ENCODE measurements at places on chromosomes 3 and 15.

DNA sequence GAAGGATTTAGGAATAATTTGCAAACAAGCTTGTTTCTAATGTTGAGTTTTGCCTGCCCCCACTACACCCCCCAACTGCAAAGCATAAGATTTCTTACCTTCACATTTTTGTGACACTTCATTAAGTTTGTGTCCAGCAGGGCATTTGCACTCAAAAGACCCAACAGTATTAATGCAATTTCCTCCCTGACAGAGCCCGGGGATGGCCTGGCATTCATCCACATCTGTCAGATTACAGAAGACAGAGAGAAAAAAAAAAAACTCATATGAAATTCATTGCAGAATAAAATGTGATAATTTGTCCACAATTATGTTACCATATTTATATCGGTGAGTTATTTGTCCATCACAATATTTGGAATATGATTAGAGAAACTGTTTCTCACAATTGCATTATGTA, 111.5 kb downstream of the FBN1 start:
- no peak for DNase-seq

- no peak for DNase-seq
Measured at GRCh38 chr3:113285741-113286140, 74.4 kb downstream of the BOC start.

- no peak for DNase-seq
Measured at GRCh38 chr3:11438646-11439045, 166.4 kb downstream of the ATG7 start.

DNA sequence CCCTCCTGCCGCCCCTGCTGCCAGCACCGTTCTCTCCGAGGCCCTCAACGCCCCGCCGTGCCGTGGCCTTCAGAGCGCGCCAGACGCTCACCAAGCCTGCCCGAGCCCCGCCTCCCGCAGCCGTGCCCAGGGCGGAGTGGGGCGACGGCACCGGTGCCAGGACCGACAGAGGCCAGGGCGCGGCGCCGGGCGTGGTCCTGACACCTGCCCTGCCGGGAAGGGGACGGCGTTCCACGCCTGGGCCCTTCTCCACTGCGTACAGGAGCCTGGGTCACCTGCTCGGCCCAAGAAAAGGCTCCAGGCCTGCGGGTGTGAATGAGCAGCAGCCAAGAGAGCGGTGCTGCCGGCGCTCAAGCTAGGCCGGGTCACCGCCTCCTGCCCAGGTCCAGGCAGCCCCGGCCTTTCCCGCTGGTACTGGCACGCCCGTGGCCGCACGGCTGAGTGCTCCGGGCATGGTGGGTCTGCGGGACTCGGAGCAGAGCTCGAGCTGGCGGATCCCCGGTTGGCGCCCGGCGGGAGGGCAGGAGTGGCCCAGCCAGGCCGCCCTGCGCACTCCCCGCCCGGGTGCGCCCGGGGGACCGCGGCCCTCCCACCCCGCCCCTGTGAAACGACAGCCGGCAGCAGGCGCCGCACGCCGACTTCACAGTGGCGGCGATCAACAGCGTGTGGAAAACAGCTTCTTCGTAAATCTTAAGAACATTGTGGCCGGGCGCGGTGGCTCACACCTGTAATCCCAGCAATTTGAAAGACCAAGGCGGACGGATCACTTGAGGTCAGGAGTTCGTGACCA, 4.2 kb downstream of the OCA2 start:
- peak; percentile 69 for DNase-seq

GRCh38 chr3:114994554-114995341, 152.3 kb downstream of the ZBTB20 start:
- DNase-seq: no peak

DNA sequence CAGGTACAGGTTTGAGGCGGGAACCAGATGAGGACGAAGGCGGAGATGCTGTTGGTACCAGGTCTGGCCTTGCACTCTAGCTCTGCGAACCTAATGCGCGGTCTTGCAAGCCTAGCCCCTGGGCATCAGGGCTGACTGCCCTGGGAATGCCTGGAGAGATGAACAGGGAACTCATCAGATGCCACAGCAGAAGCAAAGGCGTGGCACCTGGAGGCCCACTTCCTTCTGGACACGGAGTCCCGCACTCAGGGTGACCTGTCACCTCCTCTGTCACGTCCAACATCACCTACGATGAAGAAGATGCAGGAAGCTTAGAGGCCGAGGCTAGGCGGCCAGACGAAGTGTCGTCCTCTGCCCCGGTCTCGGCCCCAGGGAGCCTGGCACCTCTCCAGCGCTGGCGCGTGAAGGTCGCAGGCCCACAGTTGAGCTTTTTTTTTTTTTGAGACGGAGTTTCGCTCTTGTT, 9.4 kb downstream of the RPLP1 start:
- DNase-seq: peak; percentile 50

GRCh38 chr15:68550498-68551295, 28.1 kb upstream of the CORO2B start:
- DNase-seq: peak; percentile 71

- no peak for DNase-seq
Measured at GRCh38 chr3:64813326-64813725, 125.5 kb upstream of the ADAMTS9 start.

DNA sequence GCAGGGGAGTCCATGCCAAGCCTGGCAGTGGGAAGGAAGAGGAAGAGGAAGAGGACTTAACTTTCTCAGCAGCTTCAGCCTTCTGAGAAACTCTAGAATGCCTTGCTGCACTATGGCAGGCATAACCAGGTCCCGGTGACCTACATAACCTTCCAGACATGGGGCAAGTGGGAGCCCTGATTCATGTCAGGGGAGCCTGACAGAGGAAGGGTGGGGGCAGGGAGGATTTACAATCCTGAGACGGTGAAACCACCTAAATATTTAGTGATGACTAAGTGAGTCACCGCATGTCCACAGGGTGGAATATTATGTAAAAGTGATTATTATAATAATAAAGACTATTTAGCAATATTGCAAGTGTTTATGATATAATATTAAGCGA, 46.7 kb downstream of the AMOTL2 start:
- peak; percentile 90 for DNase-seq

- DNase-seq: no peak
Measured at GRCh38 chr3:57545636-57546268, 1.6 kb upstream of the DNAH12 start.

- DNase-seq: peak; percentile 89
Measured at GRCh38 chr3:9279966-9280365, 30.5 kb upstream of the SRGAP3 start.

GRCh38 chr15:26453914-26454313, 319.0 kb downstream of the GABRB3 start:
- DNase-seq: peak; percentile 79

DNA sequence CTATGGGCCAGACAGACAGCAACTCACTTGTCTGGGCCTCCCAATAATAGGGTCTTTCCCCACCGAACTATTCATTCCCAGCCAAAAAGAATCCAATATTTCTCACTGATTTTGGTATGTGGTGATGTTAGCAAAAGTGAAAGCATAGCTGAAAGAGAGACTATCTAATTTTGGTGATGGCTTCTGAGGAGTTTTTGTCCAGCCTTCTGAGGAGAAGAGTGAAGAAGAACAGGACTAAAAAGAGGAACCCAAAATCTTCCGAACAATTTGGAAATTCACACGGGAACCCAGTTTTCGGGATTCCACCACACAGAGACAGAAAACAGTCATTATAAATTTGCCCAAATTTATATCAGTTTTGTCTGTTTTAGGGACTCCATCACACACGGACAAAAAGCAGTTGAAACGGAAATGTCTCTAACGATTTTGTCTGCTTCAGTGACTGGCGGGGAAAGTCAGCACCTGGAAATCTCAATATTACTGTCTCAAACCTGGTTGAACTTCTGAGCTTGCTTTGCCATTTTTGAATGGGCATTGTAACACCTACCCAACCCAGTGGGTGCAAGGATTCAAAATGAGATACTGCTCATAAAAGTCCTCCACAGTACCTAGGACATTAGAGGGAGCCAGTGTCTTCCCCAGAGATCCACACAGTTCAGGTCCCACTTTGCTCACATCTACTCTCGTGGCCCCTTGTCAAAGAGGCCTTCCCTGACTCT, 9.1 kb downstream of the CD80 start:
- DNase-seq: no peak

- DNase-seq: no peak
Measured at GRCh38 chr3:14177580-14178246, 688 bp downstream of the XPC start.

DNA sequence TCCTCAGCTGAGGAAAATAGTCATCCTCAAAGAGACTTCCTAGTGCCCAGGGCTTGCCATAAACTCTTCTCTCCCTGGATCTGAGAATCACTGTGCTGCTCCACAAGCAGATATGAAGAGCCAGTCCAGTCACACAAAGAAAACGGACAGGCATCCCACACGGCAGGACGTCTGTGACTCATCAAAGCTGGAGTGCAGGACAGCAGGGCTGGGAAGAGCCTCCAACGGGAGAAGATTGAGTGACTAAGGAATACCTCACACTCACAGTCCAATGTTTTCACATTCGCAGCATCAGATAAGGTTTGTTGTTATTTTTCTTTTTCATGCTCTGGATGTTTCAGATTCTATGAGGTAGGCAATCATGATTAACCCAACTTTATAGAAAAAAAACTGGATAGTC, 57.8 kb downstream of the NEK10 start:
- DNase-seq: peak; percentile 97

GRCh38 chr3:190252080-190252479, 70.2 kb downstream of the CLDN1 start:
- DNase-seq: no peak

GRCh38 chr3:181955566-181955965, 243.8 kb downstream of the SOX2 start:
- DNase-seq: no peak

- no peak for DNase-seq
Measured at GRCh38 chr3:185084402-185084801, 68.5 kb downstream of the C3orf70 start.

GRCh38 chr15:66591322-66591862, 25.6 kb upstream of the LCTL start:
- DNase-seq: peak; percentile 36

GRCh38 chr15:51379390-51379789, 37.9 kb downstream of the GLDN start:
- DNase-seq: no peak

- peak; percentile 76 for DNase-seq
Measured at GRCh38 chr3:46923559-46924350, 46.2 kb downstream of the PTH1R start.

- no peak for DNase-seq
Measured at GRCh38 chr3:195451373-195452015, 8.7 kb upstream of the ACAP2 start.

GRCh38 chr3:98246142-98246541, 17.9 kb upstream of the OR5H6 start:
- DNase-seq: no peak

GRCh38 chr3:30578479-30578878, 27.9 kb upstream of the TGFBR2 start:
- DNase-seq: peak; percentile 50

DNA sequence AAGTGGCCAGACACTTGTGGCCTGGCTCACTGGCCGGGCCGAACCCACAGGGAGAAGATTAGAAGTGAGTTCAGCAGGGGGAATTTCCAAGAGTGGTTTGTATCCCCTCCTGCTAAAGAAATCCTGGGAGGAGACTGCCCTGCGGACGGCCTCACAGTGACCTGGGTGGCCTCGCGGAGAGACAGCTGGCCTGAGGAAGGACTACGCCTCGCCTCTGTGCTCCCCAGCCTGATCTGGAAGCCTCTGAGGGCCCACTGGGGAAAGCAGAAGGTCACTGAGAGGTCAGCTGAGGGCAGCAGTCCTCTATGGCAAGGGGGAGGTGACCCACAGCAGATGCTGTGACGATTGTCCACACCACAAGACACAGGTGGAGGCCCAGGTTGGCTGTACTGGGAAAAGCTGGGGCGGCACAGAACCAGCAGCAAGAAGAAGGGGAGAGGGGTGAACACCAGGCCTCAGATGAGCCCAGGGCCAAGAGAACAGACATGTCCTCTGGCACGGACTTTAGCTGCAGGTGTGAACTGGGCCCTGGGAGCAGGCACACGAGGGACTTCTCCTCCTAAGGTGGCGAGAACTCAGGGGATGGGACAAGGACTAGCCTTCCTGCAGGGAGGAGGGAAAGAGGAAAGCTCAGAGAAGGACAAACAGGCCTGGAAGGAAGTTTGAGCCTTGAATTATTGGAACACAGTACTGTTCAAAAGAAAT, 37.2 kb upstream of the DLG1 start:
- no peak for DNase-seq

DNA sequence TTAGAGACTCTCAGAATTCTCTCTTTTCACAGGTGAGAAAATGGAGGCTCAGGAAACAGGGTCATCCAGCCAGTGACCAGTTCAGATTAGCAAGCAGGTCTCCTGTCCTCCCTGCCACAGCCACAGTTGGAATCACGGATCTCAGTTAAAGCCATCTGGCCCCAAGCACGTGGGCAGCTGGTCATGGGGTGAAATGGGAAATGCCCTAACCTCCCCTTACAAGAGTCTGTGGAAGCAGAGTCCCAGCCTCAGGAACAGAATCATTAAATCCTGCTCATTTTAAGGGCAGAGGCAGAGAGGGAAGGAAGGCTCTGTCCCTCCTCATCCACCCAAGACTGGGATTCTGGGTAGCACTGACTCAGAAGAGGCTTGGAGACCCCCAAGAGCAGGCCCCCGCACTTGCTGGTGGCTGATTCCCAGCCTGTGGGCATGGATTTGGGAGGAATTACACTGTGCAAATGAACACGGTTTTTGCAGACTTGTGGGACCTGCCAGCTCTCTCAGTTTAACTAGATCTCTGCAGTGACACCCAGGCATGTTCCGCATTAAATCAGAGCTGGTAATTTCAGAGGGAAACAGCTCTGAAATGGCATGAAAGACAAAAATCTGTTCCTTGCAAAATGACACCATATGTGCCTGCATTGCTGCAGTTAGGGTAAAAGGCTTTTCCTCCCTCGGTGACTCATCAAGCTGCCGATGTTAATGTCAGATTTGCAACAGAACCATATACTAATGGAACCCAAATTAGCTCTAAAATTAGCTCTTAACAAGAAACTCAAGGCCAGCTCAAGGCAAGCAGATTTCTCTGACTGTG, 89.0 kb downstream of the BDH1 start:
- peak; percentile 89 for DNase-seq

DNA sequence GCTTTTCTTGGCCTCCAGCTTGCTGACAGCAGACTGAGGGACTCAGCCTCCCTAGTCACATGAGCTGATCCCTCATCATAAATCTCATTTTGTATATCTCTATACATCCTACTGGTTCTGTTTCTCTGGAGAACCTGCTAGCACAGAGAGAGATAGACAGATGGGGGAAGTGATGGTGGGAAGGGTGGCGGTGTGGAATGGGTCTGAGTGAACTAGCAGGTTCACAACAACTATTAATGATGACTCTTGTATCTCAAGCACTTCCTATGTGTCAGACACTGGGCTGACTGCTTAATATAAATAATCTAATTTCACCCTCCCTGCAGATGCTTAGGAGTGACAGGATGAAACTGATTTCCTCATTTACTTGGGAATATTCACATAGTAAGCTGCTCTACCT, 106.9 kb upstream of the TLE3 start:
- DNase-seq: no peak

- no peak for DNase-seq
Measured at GRCh38 chr15:62059108-62059815, 985 bp downstream of the VPS13C start.

DNA sequence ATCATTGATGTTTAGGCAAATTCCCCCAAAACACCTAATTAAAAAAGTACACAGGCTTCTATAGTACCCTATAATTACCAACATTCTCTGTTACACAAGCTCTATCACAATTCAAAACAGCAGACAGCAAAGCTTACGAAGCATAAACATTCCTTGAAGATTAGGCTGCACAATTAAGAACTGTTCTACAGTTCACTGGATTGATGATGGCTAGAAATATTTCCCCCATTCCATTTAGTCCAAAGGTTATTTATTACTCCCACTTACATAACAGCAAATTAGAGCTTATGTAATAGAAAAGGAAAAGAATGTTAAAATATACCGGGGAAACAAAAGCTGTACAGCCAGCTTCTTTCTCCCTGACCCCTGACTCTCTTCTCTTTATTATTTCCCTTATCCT, 49.3 kb downstream of the UACA start:
- DNase-seq: no peak
